ENCODE measurements at places on chromosomes 3 and 15.
A peak's percentile ranks its signal among the peaks of the same experiment; 100 is the strongest.

DNA sequence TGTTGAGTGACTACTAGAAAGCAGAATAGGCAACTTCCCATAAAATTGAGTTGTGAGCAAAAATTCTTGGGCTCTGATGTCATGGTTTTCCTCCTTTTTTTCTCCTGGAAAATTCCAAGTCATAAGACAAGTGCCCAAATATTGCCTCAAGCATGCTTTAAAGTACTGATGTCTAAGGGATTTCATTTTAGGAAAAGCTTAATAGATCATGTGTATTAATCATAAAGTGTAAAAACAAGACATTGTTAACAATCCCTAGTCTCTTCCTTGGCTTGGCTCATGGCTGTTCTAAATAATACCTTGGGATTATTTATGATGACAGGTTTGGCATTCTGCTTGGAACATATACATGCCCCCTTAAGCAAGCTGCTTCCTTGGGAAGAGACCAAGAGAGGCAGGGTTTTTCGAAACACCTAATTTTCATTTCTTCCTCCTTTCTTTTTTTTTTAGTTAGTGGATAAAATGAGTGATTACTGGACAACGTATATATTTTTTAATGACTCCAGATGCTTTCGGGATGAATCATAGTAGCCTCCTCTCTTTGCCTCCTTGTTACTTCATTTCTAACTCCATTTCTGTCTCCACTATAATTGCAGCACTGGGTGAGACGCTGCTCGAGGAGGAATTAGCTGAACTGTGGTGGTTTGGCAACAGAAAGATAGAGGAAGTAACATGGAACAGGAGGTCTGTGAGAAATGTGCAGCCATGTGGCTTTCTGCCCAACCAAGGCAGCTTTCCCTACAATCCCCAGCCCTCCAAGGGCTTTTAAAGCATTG is 104.9 kb downstream of the TPRG1 start:
- DNase-seq: no peak

- peak; percentile 6 for DNase-seq
These were observed 430.7 kb upstream of the CFAP20DC start for GRCh38 chr3:59480486-59480995.

- DNase-seq: no peak
These were observed 240.0 kb downstream of the MBNL1 start for GRCh38 chr3:152508705-152509104.

GRCh38 chr3:183031826-183032225 is 51.5 kb upstream of the DCUN1D1 start:
- DNase-seq: no peak

GRCh38 chr15:48643776-48644466 is 1.6 kb downstream of the FBN1 start:
- DNase-seq: no peak

DNA sequence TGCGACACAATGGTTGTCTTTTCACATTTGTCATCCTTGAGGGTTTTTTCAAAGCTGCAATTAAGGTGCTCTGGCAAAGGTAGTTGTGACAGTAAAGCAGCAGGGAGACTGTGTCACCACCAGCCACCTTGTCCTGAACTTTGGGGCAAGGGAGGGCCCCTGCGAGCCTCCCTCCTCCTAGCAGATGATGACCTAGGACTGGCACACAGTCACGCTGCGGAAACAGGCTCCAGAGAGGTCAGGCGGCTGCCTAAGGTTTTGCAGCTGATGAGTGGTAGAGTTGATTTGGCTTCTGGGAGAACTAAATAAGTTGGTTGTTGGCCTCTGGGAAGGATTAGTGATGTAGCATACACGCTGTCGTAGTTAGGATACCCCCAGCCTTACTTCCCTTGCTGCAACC is 62.7 kb downstream of the PDIA5 start:
- no peak for DNase-seq

GRCh38 chr3:155876503-155876902 is 6.1 kb downstream of the GMPS start:
- DNase-seq: no peak

DNA sequence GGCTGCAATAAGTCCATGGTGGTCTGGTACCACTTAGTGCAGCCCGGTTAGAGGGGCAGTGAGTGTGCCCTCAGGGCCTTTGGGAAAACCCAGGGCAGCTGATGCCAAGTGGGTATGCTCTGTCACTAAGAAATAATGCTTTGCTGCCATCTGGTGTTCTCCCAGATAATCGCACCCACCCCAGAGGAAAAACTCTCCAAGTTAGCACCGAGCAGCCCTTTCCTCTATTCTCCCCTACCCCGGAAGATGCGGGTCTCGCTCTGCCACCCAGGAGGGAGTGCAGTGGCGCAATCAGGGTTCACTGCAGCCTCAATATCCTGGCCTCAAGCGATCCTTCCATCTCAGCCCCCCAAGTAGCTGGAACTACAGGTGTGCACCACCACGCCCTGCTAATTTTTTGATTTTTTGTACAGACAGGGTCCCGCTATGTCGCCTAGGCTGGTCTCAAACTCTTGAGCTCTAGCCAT is 21.3 kb upstream of the DAPK2 start:
- DNase-seq: peak; percentile 78

DNA sequence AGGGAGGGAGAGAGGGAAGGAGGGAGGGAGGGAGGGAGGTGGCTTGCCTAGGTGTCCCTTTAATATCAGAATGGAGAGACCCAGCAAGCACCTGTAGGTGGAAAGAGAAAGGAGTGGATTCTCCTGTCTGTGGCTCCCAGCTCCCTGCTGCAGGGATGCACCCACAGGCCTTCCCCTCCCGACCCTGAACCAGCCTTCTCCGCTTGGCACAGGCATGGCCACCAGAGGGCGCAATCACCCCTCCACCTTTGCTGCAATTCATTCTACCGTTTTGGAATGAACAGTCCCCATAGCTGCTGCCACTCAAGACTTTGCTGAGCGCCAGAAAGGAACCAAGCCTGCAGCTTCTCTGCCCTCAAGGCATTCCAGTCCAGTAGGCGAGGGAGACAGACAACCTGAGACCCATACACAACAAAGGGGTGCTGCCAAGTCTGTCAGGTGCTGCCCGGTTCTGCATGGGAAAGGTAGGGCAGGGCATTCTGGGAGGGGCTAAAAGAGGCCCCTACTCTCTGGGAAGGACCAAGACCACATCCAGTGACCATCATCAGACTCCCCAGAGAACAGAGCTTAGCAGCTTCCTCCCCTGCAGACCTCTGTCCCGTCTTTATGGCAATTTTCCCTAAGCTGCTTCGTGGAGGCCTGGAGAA is 4.9 kb downstream of the TLR9 start:
- DNase-seq: peak; percentile 85
